HS-5 (cell line): ENCODE measurements at places on chromosomes 12 and 14.

DNA sequence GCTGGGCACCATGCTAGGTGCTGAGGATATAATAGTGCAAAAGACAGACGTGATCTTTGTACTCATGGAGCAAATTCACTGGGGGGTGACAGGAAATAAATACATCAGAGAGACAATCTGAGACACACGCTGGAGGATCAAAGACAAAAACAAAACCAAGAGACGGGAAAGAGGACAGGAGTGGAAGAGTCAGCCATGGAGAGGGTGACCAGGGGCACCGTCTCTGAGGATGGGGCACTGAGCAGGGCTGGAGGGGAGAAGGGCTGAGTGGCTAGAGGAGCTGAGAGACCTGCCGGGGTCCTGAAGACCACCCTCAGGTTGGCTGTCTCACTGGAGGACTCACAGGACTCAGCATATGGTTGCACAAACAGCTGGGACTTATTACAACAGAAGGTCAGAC, 81.9 kb downstream of the TMEM132D start:
- no peak for DNase-seq

GRCh38 chr12:46628176-46628575, 197.6 kb downstream of the SLC38A4 start:
- DNase-seq: no peak

DNA sequence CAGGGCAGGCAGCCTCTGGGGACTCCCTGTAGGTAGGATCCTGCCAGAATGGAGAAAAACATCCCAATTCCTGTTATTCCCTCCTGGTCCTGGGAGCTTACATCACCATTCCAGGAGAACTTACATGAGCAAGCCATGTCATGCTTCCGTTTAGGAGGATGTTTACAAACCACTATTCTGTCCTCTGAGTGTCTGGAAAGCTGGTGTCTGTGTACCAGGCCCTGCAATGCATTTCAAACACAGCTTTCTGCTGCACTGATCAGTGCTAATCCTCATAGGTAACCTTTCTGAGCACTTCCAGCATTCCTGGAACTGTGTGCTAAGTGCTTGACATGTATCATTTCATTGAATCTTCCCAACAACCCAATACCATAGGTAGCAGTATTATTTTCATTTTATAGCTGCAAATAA, 19.8 kb upstream of the MAP1LC3B2 start:
- no peak for DNase-seq

GRCh38 chr12:82411546-82412230, 53.4 kb downstream of the METTL25 start:
- DNase-seq: no peak

DNA sequence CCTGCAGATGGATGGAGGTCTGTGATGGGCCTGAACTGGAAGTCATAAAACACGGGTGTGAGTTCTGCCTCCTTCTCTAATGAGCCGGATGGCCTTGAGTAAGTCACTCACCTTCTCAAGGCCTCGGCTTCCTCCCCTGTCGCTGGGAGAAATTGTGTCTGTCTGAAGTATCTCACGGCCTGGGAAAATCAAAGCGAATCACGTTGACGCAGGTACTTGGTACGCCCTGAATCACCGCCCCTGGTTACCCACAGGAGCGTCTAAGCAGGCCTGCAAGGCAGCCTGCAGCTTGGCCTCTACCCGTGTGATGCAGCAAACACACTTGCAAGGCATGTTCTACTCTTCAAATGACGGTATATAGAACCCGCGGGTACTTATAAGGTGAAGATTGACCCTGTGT, 28.1 kb upstream of the CD9 start:
- DNase-seq: no peak

DNA sequence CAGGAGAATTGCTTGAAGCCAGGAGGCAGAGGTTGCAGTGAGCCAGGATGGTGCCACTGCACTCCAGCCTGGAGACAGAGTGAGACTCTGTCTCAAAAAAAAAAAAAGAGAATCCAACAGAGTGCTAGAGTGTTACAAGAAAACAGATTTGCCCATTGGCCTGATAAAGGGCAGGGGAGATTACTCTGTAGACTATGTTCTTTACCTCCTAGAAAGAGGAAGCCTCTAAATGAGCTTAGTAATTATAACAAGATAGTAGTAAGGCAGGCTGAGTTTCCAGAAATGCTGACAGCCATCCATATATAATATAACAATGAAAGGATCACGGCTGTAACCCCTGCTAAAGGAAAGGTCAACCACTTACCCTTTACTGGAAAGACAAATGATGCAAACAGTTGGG, 24.4 kb downstream of the AK7 start:
- no peak for DNase-seq

GRCh38 chr12:104786352-104786751, 171.7 kb downstream of the SLC41A2 start:
- no peak for DNase-seq

GRCh38 chr12:69410571-69410970, 51.0 kb downstream of the YEATS4 start:
- no peak for DNase-seq

DNA sequence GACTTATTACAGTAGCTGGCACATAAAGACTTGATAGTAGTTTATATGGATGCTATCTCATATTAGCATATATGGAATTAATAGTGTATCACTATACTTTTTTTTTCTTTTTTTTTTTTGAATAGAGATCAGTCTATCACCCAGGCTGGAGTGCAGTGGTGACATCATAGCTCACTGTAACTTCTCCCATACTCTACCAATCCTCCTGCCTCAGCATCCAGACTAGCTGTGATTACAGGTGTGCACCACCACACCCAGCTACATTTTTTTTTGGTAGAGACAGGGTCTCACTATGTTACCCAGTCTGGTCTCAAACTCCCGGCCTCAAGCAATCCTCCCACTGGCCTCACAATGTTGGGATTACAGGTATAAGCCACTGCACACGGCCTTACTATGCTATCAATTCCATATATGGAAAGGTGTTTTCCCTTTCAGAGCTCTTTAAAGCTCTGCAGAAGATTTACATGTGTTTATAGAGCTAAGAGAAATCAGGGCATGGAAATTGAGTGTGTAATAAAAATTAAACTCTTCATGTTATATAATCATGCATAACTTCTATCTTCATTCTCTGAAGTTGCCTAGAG, 1.8 kb upstream of the TBK1 start:
- no peak for DNase-seq

- DNase-seq: no peak
Measured at GRCh38 chr12:89829434-89829975, 120.9 kb upstream of the ATP2B1 start.

GRCh38 chr14:33996462-33996861, 45.6 kb upstream of the EGLN3 start:
- DNase-seq: no peak

DNA sequence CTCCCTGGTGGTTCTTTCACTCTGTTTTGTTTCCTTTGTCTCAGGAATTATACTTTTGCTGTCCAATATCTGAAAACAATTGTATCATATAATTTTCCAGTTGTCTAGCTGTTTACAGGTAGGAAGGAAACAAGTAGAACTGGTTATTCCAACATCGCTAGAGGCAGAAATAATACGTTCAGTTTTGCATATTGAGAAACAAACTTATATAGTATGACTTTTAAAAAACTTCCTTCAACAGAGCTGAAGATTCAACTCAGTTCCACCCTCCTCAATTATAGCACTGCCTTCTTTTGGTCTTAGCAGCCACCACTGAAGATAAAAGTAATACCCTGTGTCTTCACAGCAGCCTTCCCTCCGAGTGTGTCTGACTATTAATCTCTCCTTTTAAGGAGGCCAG, 214.3 kb downstream of the EFCAB11 start:
- no peak for DNase-seq

DNA sequence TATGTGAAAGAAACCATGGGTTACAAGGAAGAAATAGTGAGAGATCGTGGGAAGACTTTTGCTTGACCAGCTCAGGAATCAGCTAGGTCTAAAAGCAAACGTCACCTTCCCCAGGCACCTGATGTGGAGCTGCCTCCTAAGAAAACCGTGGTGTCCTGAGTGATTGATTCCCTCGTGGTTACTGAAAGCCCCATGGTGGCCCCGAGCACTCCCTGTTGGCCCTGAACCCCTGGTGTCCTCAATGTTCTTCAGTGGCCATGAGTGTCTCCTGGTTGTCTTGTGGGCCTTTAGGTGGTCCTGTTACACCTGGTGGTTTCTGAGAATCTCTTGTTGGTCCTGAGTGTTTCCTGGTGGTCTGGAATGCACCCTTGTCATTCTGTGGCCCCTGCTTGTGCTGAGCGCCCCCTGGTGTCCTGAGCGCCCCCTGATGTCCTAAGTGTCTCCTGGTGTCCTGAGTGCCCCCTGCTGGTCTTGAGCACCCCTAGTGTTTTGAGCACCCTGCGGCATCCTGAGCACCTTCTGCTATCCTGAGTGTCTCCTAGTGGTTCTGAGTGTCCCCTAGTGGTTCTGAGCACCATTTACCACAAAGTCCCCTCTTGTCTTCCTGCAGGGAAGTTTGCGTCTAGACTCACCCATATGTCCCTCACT, 518.7 kb downstream of the TMEM121 start:
- DNase-seq: no peak

DNA sequence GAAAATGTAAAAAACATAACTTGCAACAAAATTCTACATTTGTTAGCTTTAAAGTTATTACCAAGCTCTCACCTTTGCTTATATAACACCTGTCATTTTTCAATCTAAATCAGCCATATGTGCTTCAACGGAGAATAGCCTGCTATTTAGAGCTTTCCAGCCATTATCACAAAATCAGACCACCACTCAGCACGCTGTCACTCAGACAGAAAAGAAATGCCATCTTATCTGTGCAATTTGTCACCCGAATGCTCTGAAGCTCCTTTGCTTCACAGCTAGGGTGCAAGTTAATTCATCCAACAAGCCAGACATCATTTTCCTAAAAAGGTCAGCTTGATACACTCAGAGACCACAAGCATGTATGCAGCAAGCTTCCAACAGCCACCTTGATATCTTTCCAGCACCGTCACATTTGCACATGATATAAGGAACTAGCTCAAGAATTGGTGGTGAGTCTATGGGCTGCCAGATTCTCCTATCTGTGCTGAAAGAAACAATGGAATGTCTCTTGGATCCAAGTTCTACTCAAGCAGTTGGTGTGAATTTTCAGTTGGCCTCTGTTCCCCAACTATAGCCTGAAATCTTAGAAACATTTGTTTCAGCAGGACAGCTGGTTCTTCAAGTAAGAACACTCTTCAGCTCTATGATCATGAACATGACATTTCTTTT, 20.0 kb upstream of the IFNG-AS1 start:
- DNase-seq: no peak

DNA sequence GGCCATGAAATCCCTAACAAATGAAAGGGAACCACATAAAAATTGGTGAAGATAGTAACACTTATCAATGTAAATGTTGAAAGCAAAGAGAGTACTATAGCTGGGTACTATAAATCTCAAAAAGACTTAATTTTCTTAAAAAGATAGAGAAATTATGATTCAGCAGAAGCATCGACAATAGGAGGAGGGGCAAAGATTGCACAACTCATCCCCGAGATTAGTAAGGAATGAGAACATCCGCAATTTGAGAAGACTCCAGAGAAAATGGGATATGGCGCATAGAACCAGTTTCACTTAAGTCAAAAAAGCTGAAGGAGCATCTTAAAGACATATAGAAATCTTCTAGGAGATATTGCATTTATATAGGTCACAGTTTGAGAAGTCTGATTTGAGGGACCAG, 220.2 kb upstream of the SLC16A7 start:
- DNase-seq: no peak

DNA sequence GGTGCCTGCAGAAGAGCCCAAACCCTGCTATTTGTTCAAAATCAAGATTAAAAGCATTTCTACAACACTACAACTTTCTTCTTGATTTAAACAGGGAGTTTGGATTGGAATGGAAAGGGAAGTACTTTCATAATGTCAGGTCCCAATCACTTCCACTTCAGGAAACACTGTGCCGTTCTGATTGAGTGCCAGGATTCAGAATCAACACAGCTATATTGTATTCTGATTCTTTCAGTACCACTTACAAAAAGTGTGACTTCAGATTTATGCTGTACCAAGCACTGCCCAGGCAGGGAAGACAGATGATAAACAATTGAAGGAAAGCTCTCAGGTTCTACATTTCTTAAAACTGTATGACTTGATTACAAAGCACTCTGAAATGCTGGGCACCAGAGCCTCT, 3.2 kb downstream of the TDP1 start:
- DNase-seq: no peak

- no peak for DNase-seq
Measured at GRCh38 chr12:48187916-48188695, 4.7 kb downstream of the CCDC184 start.

- DNase-seq: no peak
Measured at GRCh38 chr12:60977966-60978365, 1282.2 kb upstream of the USP15 start.

- no peak for DNase-seq
Measured at GRCh38 chr14:104176611-104177010, 38.2 kb downstream of the KIF26A start.

- no peak for DNase-seq
Measured at GRCh38 chr14:65062096-65063075, 39.9 kb downstream of the MAX start.

DNA sequence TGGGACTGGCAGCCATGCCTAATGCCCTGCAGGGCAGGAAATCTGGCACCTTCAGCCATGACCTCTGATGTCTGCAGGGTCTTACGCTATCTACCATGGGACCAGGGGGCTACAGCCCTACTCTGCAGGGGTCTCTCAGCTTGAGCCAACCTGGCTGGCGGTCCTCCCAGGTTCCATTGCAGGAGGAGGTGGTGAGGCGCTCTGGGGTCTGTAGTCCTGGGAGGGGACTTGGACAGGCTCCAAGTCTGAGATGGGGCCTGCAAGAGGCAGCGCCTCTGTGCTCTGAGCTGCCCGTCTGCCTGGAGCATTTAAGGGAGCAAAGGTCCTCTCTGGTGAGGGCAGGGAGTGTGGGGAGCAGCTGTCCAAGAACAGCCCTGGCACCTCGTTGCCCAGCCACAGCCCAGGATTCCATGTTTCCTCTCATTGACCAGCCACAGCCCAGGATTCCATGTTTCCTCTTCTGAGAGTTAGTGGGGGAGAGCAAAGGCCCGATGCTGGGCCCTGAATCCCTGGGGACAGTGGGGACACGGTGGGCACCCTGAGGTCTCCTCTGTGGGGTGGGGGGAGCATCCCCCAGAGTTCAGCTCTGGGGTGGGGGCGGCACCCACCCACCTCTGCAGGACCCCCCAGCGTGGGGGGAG, 655 bp downstream of the PLD4 start:
- DNase-seq: no peak

- DNase-seq: no peak
Measured at GRCh38 chr12:94650143-94651056, at the start of gene TMCC3. Gene TMCC3 (minus strand): TSS chr12:94650557. CDS start chr12:94650430, 127 bp downstream.

DNA sequence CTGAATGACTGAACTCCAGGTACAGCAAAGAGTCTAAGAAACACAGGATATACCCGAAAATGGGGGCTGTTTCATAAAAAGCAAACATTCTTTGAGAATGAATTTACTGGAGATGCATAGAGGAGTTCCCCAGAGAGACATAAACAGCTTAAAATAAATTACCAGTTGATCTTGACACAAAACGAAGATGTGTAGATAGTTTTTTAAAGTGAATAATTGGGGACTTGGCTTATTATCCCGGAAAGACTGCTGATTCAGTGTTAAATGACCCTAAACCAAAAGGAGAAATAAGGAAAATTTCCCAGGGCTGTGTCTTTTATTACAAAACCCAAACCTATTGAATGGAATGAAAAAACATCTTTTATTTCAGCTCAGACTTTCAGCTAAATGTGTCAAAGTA, 1052.8 kb upstream of the TMEM132C start:
- DNase-seq: no peak
